ENCODE measurements at places on chromosomes 11 and 22. TPM values are rescaled to one million over a fixed set of nuclear protein-coding genes. Genes with fewer than 3 reads are reported as not detected.
A peak's percentile ranks its signal among the peaks of the same experiment; 100 is the strongest.

The SGSM1 gene
- total RNA-seq: 3.2 TPM

GRCh38 chr11:4381901-4382300 lies 11.6 kb downstream of the TRIM21 start:
- no peak overlapping the region for H3K27ac ChIP-seq
- H3K27me3 ChIP-seq: no peaks in the 10 kb centered on the region
- no peak for DNase-seq
- H3K4me1 ChIP-seq: no peaks in the 10 kb centered on the region
- no peak overlapping the region for H3K4me3 ChIP-seq

The MED17 gene
- total RNA-seq: 38.3 TPM

The MPZL2 gene
- total RNA-seq: 0.55 TPM

- H3K27ac ChIP-seq: no peak overlapping the region
- H3K4me1 ChIP-seq: no peaks in the 10 kb centered on the region
- no peak overlapping the region for H3K4me3 ChIP-seq
- no peaks in the 10 kb centered on the region for H3K27me3 ChIP-seq
- no peaks in the 10 kb centered on the region for H3K36me3 ChIP-seq
Observed at GRCh38 chr11:86889001-86889341, 66.2 kb downstream of the FZD4 start.

- H3K36me3 ChIP-seq: peaks cover 13% of the 10 kb centered on the region
- no peak overlapping the region for H3K4me3 ChIP-seq
- no peak overlapping the region for H3K27ac ChIP-seq
- H3K27me3 ChIP-seq: no peaks in the 10 kb centered on the region
Observed at GRCh38 chr11:787084-787675, 2.7 kb downstream of the CEND1 start.

The PHOX2A gene
- 1.4 TPM for total RNA-seq

DNA sequence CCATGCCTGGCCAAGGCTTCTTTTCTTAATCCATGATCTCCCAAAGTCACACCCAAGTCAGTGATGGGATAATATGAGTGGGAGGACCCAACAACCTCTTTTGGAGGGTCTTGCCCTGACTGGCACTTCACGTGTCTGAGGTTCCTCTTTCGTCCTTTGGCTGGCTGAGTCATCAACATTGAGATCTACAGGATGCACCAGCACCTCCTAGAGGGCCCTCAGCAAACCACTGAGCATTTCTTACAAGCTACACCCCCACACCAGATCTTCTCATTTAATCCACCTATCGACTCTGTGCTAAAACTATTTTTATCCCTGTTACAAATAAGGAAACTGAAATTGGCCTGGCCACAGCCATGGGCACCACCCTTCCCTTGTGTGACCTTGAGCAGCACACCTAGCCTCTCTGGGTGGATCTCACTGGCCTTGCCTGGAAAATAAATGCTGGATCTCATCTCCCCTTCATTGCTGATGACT lies 63.4 kb downstream of the FLI1 start:
- no peak overlapping the region for H3K4me3 ChIP-seq
- peak; percentile 58 for DNase-seq
- H3K27me3 ChIP-seq: no peaks in the 10 kb centered on the region
- H3K27ac ChIP-seq: no peak overlapping the region
- no peaks in the 10 kb centered on the region for H3K36me3 ChIP-seq

The CD82 gene
- total RNA-seq: 5.9 TPM

GRCh38 chr22:48957311-48957986 lies 870.2 kb downstream of the BRD1 start:
- peaks cover 2% of the 10 kb centered on the region for H3K4me1 ChIP-seq
- peak; percentile 20 for DNase-seq
- H3K27me3 ChIP-seq: no peaks in the 10 kb centered on the region
- no peaks in the 10 kb centered on the region for H3K36me3 ChIP-seq

- H3K27ac ChIP-seq: no peak overlapping the region
- H3K36me3 ChIP-seq: peaks cover 19% of the 10 kb centered on the region
- no peak overlapping the region for H3K4me3 ChIP-seq
- no peak for DNase-seq
- no peaks in the 10 kb centered on the region for H3K4me1 ChIP-seq
- H3K27me3 ChIP-seq: no peaks in the 10 kb centered on the region
Observed at GRCh38 chr22:49915610-49916009, 2.6 kb downstream of the ALG12 start.

GRCh38 chr11:69382131-69383128 lies 88.5 kb downstream of the MYEOV start:
- H3K4me3 ChIP-seq: no peak overlapping the region
- H3K27me3 ChIP-seq: no peaks in the 10 kb centered on the region
- no peaks in the 10 kb centered on the region for H3K36me3 ChIP-seq

- H3K27ac ChIP-seq: no peak overlapping the region
- no peak overlapping the region for H3K4me3 ChIP-seq
- DNase-seq: no peak
- no peaks in the 10 kb centered on the region for H3K27me3 ChIP-seq
- no peaks in the 10 kb centered on the region for H3K4me1 ChIP-seq
Observed at GRCh38 chr11:10758957-10759356, 7.9 kb downstream of the CTR9 start.

DNA sequence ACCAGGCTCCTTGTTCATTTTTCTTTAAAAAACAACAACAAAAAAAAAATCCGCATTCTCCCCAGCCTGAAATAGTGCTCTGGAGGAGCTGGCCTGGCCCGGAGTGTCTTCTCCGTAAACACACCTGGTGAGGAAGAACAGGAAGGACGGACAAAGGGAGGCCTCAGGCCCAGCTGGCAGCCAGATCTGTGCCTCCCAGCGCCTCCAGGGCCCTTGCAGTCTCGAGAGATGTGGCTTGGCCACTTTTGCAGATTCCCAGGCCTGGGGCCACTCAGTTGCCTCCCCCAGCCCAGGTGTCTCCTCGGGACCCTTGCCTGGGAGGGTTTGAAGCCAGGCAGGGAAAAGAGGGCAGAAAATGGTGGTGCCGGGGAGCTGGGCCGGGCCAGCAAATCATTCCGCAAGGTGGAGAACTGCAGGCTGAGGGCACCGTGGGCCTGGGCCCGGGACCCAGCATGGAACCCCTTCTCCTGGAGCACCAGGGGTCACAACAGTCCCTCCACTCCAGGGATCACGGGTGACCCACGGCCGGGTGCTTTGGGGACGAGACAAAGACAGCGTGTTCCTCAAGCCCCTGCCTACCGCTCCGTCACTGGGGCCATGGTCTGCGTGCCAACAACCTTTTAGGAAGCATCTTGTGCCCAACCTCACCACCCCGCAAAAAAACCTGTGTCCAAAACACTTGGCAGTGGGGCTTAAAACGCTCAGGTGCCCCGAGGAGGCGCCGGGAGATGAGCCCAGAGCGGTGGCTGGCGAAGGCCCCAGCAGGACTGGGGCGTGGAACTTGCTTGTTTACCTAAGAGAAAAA lies 67.1 kb upstream of the WNT7B start:
- no peaks in the 10 kb centered on the region for H3K4me1 ChIP-seq
- peak; percentile 72 for DNase-seq
- no peaks in the 10 kb centered on the region for H3K36me3 ChIP-seq
- no peak overlapping the region for H3K27ac ChIP-seq

The BTBD18 gene
- total RNA-seq: not detected

The MAPK8IP2 gene
- total RNA-seq: 5.7 TPM

The OR5T2 gene
- total RNA-seq: not detected

GRCh38 chr11:13861411-13861810 lies 101.1 kb upstream of the SPON1 start:
- no peaks in the 10 kb centered on the region for H3K36me3 ChIP-seq
- no peak overlapping the region for H3K4me3 ChIP-seq
- H3K27me3 ChIP-seq: no peaks in the 10 kb centered on the region
- no peak for DNase-seq
